ENCODE measurements at places on chromosomes 4 and X. TPM values are rescaled to one million over a fixed set of nuclear protein-coding genes. Genes with fewer than 3 reads are reported as not detected.

Gene DNAJB14
- total RNA-seq = 53.9 TPM

Gene NAT8L
- under 0.01 TPM for total RNA-seq

Gene TAF7L
- total RNA-seq = 0.13 TPM

Gene SPIN2A
- total RNA-seq = 0.44 TPM

Gene PDCL2
- not detected for total RNA-seq

Gene PPP2R2C
- total RNA-seq = 0.16 TPM

Gene APOO
- 3.7 TPM for total RNA-seq

Gene TLR10
- total RNA-seq = not detected
